Uterus (tissue), 4 donors: ENCODE measurements at places on chromosomes 3 and 15. TPM values are rescaled to one million over a fixed set of nuclear protein-coding genes. Genes with fewer than 3 reads are reported as not detected.
A peak's percentile ranks its signal among the peaks of the same experiment; 100 is the strongest.

- DNase-seq: no peak
- H3K36me3 ChIP-seq: no peaks in the 10 kb centered on the region
- H3K4me1 ChIP-seq: no peaks in the 10 kb centered on the region
- no peak overlapping the region for H3K4me3 ChIP-seq
- H3K27ac ChIP-seq: no peak overlapping the region
Measured at GRCh38 chr3:126512026-126512425, 5.5 kb downstream of the UROC1 start.

DNA sequence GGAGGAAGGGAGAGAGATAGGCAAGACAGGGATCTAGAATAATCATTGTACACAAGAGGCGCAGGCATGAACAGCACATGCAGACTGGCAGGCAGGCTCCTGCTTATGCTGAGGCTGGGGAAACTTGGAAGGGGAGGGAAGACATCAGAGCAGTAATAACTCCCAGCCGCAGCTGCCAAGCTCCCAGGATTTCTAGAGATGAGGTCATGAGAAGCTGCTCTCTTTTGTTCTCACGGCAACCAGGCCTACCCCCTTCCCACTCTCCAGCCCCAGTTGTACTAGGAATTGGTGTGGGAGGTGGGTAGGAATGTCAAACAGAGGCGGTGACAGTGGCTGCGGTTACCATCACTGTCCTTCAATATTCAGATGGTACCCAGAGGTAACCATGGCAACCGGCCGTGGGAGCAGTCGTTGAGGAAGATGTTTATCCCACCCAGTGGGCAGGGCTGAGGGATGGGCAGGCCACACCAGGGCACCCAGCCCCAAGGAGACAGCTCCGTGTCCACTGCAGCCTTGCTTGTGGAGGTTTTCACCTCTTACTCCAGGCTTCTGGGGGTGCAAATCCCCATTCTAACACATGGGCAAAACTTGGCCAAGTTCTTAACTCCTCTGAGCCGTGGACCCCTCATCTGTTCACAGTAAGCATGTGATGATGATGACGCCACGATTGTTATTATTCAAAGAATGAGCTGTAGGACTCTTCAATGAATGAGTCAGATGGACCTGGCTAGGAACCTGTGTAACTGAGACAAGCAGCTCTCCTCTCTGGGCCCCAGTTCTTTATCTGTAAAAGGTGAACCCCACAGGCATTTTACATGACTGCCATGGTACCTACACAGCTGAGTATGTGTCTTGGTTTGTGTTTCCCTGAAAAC is 360.8 kb upstream of the PROK2 start:
- DNase-seq: peak; percentile 49
- H3K36me3 ChIP-seq: no peaks in the 10 kb centered on the region
- no peaks in the 10 kb centered on the region for H3K4me1 ChIP-seq
- no peak overlapping the region for H3K4me3 ChIP-seq
- no peaks in the 10 kb centered on the region for H3K27me3 ChIP-seq

DNA sequence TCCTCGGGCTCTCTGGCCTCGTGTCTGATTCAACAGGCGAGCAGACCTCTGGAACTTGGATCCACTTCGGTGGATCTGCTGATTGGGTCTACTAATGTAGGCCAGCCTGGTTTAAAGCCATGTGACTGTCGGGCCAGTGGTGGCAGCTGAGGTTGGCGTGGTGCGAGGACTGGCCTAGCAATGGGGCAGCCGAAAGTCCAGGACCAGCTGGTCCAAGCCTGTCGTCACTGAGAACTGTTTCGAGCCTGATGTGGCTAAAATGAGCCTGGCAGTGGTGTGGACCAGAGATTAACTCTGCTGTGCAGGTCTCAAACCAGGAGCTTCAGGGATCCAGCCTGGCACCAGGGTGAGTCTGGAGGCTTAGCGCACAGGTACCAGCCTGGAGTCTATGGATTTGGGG is 56.4 kb upstream of the ROBO1 start:
- no peaks in the 10 kb centered on the region for H3K4me1 ChIP-seq
- no peaks in the 10 kb centered on the region for H3K27me3 ChIP-seq
- H3K4me3 ChIP-seq: no peak overlapping the region
- H3K36me3 ChIP-seq: no peaks in the 10 kb centered on the region

DNA sequence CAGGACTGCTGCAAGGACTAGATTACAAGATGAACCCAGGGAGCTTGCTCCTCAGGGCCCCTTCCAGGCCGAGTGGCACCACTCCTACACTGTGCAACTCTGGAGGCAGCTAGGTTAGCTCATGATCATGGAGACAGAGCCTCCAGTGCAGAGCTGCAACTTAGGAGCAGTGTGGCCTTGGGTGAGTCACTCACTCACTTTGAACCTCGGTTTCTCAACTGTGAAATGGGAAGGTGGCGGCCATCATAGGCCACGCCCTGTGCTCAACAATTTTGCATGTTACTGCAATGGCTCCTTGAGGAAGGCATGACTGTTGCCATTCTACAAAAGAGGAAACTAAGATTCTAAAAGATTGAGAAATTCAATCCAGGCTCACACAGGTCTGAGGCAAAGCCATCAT is 11.2 kb upstream of the CXCR6 start:
- H3K4me3 ChIP-seq: no peak overlapping the region
- no peak overlapping the region for H3K27ac ChIP-seq
- H3K36me3 ChIP-seq: no peaks in the 10 kb centered on the region

BCHE gene
- total RNA-seq: 15.4 TPM
